Osteoblast (primary cell): ENCODE measurements at places on chromosomes 16 and 17. TPM values are rescaled to one million over a fixed set of nuclear protein-coding genes. Genes with fewer than 3 reads are reported as not detected.

GRCh38 chr17:74968361-74968780, 4.2 kb downstream of the HID1 start:
- no peak for DNase-seq
- peaks cover 26% of the 10 kb centered on the region for H3K27me3 ChIP-seq
- H3K27ac ChIP-seq: no peak overlapping the region
- H3K4me1 ChIP-seq: no peaks in the 10 kb centered on the region
- no peak overlapping the region for H3K4me3 ChIP-seq
- H3K36me3 ChIP-seq: no peaks in the 10 kb centered on the region

MPO gene
- total RNA-seq: under 0.01 TPM in 1 of 2 replicates, not detected in the other

PRM3 gene
- total RNA-seq: not detected in 2 replicates

DNA sequence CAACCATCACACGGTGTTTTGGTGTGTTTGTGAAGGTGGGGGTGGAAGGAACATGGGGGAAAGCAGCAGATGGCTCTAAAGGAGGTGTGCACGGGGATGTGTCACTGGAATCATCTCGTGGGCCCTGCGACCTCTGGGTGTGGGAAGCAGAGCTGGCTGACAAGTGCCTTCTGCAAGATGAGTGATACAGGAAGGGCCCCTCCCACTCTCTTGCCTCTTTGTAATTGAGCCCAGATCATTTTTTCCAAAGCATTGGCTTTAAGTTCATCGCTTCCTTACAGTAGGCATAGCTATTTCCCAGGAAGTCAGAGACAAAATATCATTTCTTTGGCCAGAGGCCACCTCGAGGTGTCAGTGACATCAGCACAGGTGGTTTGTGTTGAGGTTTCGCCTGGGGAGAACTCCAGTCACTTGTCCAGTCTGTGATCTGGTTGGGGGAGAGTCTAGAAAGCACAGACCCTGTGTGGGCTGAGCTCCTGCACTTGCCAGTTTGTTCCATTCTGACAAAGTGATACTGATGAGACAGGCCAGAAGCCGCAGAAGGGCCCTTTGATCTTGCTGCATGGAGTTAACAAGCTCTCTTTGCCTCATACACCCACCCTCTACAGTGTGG, 20.6 kb upstream of the SNTB2 start:
- peak overlapping the region; percentile 78 for H3K27ac ChIP-seq
- H3K4me3 ChIP-seq: peak overlapping the region; percentile 0
- peaks cover 54% of the 10 kb centered on the region for H3K36me3 ChIP-seq
- H3K4me1 ChIP-seq: peaks cover 29% of the 10 kb centered on the region

P3H4 gene
- 59.7 and 66.6 TPM in 2 replicates for total RNA-seq

GRCh38 chr17:41367426-41368075, 2.1 kb downstream of the KRT33B start:
- H3K27me3 ChIP-seq: no peaks in the 10 kb centered on the region
- no peaks in the 10 kb centered on the region for H3K36me3 ChIP-seq
- peaks cover 20% of the 10 kb centered on the region for H3K4me1 ChIP-seq
- peak overlapping the region; percentile 73 for H3K27ac ChIP-seq
- DNase-seq: peak; percentile 90

DNA sequence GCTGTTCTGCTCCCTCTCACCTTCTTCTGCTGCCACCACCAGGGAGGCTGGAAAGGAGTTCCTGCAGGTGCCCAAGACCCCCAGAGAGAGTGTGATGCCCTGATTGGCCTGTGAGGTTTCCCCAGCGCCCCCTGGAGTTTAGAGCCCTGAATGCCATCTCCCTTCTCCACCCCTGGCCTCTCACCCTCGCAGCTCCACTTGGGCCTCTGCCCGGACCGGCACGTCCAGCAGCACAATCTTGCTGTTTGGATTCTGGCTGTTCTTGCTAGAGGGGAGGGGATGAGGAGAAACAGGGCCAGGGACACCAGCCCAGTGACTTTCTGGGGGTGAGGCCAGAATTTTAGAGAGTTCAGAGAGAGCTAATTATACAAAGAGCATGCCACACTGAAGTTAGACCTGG, 12.5 kb upstream of the FAM171A2 start:
- no peak overlapping the region for H3K27ac ChIP-seq
- peak; percentile 96 for DNase-seq
- peaks cover 7% of the 10 kb centered on the region for H3K27me3 ChIP-seq
- no peaks in the 10 kb centered on the region for H3K4me1 ChIP-seq

- H3K27me3 ChIP-seq: no peaks in the 10 kb centered on the region
- H3K36me3 ChIP-seq: peaks cover 12% of the 10 kb centered on the region
- no peak for DNase-seq
- H3K27ac ChIP-seq: peak overlapping the region; percentile 29
These were observed 45.8 kb downstream of the VPS35L start for GRCh38 chr16:19601083-19601976.

- DNase-seq: no peak
- H3K36me3 ChIP-seq: no peaks in the 10 kb centered on the region
- no peaks in the 10 kb centered on the region for H3K4me1 ChIP-seq
- H3K4me3 ChIP-seq: no peak overlapping the region
- H3K27ac ChIP-seq: no peak overlapping the region
These were observed 6.6 kb downstream of the TMEM114 start for GRCh38 chr16:8583732-8584131.

GRCh38 chr16:67846320-67847063, at the start of gene NUTF2:
NUTF2 (plus strand) TSS chr16:67846933; CDS start chr16:67865131, 18,198 bp downstream.
- peak within 1 kb of the TSS; percentile 86 for H3K27ac ChIP-seq
- peaks cover 42% of the 10 kb centered on the region for H3K4me1 ChIP-seq
- peak; percentile 99 for DNase-seq
- peak within 1 kb of the TSS; percentile 98 for H3K4me3 ChIP-seq
- H3K27me3 ChIP-seq: no peaks in the 10 kb centered on the region
- H3K36me3 ChIP-seq: peaks cover 7% of the 10 kb centered on the region

ITGA2B gene
- 0.59 TPM in 1 of 2 replicates, not detected in the other for total RNA-seq

NPB gene
- under 0.01 TPM in 1 of 2 replicates, not detected in the other for total RNA-seq

DNA sequence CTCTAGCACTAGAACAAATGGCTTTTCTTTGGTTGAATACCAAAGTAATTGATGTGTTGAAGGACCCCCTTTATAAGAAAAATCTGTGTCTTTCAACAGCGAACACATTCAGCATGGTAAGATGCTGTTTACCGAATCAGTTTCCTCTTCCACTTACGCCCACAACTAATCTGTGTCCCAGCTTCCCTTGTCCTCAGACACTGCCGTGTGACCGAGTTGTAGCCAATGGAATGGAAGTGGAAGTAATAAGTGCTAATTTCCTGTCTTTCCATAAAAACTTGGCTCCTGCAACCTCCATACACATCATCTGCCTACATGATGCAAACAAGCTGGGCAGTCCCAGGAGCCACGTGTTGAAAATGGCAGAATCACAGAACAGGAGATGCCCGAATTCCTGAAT, 10.4 kb downstream of the CDIPT start:
- peaks cover 12% of the 10 kb centered on the region for H3K4me1 ChIP-seq
- H3K27me3 ChIP-seq: no peaks in the 10 kb centered on the region
- no peak overlapping the region for H3K4me3 ChIP-seq
- DNase-seq: peak; percentile 54
- H3K36me3 ChIP-seq: peaks cover 13% of the 10 kb centered on the region
